Activated CD4-positive, alpha-beta T cell treated with anti-CD3 and anti-CD28 coated beads, Interleukin-2, amount 50 U/mL, for 24 hours (primary cell): ENCODE measurements at places on chromosomes 2 and 18.

- no peak for DNase-seq
These were observed 136.7 kb downstream of the SH3BP4 start for GRCh38 chr2:235088496-235088921.

GRCh38 chr2:159116922-159117321 is 148.5 kb downstream of the TANC1 start:
- DNase-seq, result no peak

- DNase-seq, result no peak
These were observed 139.1 kb downstream of the VWC2L start for GRCh38 chr2:214549946-214550345.

DNA sequence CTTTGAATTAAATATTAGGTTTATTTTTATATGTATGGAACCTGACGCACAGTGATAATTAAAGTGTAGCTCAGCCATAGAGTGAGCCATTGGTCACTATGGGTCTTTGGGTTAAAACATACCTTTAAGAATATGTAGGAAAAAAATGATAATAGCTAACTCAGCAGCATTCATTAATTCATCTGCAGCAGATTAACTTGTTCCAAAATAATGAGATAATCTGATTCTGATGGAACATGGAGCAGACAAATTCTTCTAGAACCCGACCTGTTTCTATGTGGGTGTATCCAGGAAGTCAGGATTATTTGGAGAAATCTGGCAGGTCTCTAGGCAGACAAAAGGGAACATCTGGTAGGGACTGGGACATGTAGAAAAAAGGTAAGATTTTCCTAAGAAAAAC is at the start of gene XIRP2:
Gene XIRP2 (plus strand): TSS at position 301 of the 400 bp plus-strand sequence. CDS start 15,003 bp downstream, outside the sequence.
- DNase-seq, result no peak

DNA sequence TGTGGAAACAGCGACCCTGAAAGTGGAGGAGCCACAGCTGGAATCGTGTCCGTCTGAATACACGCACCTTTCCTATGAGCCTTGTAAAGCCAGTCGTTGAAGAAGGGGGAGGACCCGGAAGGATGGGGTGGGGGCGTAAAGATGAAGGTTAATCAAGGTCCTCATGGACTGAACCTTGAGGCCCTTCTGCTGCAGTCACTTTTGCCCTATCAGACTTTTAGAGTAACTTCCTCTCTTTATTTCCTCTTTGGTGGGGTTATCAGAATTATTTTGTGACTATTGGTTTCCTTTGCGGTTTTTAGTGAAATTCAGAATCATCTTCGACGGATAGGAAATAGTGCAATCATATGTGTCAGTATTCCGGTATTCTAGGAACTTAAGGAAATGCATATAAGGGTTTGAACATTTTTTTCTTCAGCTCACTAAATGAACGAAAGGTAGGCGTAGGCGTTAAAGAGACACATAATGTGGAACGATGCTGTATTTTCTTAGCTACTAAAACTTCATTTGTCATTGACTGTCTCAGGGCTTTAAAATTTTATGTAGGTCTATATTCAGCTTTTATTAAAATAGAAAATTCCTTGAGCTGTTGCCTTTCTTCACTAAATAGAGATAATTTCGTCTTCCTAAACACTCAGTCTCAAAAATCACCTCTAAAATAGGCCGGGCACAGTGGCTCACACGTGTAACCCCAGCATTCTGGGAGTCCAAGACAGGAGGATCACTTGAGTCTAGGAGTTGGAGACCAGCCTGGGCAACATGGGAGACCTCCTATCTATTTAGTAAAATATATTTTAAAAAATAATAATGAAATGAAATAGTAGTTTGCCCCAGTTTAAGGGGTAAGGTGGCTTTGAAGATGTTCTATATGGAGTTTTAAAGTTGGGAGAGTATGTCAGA is 1.4 kb upstream of the YES1 start:
- no peak for DNase-seq

DNA sequence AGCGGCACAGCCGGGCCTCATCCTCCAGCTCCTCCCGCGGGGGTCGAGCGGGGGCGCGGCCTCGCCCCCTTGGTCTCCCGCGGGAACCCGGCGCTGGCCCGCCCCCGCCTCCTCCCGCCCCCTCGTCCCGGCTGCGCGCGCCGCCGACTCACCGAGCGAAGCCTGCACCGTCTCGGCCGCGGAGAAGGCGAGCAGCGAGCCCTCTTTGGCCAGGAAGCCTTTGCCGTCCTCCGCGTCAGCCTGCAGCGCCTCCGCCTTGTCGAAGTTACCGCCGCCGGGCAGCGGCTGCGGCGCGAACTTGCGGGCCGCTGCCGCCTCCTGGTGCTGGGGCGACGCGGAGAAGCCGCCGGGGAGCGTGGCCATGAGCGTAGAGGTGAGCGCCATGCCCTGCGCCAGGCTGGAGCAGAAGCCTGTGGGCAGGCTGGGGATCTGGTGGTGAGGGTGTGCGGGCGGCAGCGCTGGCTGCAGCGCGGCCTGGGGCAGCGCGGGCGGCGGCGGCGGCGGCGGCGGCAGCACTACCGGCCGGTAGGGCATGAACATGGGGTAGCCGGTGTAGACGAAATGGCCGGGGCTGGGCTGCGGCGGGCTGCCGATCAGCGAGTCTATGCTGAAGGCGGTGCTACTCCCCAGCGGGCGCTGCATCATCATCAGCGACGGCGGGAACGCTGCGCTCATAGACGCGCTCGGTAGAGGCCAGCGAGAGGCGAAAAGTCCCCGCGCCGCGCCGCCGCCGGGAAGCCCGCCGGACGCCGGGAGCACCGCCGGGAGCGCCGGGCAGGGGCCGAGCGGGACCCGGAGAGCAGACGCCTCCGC is 683 bp downstream of the GBX2 start:
- no peak for DNase-seq

DNA sequence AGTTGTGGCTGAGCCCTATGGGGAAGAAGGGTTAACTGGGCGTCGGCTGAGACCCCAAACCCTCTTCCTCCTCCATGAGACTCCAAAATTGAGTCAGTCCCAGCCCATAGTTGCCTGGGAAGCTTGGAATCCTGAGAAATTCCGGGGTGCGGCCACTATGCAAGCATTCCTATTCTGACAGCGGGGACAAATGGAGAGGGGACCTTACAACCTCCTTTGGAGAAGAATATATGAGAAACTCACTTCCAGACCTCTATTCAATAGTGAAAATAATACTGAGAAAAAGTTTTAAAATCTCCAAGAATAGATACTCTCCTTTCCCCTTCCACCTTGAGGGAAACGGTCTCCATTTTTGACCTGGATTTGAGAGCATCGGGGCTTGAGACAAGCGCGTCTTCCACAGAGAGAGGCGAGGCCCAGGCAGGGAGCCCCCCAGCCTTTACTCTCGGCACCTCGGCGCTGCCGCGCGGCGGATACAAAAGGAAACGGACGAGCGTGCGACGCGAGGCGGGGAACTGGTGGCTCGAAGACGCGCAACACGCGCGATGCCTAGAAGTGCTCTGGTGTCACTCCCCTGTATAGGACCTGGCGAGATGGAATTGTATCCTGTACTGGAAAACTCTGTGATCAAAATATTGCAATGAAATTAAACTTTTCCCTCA is 11.1 kb downstream of the NR4A2 start:
- no peak for DNase-seq

GRCh38 chr2:145789636-145790035 is 1269.7 kb upstream of the ZEB2 start:
- no peak for DNase-seq

- DNase-seq, result no peak
These were observed 24.2 kb upstream of the ZDBF2 start for GRCh38 chr2:206250041-206250897.

DNA sequence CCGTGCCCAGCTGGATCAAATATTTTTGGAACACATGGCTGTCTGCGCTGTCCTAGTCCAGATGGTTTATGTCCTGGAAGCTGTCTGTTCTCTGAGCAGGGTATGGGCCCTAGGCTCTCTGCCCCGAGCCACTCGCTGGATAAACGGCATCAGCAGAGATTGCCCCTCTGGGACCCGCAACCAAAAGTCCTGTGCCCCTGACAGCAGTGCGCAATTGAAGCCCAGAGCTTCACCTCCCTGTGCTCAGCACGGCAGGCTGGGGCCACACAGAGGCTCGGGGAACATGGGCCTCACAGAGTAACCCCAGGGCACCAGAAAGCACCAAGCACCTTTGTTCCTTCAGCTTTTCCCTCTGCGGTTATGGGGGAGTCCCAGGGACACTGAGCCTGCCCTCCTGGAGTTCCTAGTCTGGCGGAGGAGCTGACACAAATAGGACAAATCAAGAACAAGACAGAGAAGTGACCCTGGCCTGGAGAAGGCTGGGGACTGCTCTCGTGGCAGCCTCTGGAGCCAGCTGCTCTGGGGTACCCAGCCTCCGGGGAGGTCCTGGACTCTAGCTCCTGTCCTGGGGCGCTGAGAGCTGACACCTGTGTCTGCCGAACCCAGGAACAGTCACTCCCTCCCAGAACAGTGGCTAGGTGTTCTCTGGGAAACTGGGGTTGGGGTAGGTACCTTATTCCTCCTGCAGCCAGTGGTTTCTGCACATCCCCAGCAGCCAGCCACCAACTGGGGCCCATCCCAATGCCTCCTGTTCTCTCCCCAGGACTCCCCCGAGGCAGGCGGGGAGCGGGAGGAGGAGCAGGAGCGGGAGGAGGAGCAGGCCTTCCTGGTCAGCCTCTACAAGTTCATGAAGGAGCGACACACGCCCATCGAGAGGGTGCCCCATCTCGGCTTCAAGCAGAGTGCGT is 12.3 kb downstream of the ARID5A start:
- no peak for DNase-seq

DNA sequence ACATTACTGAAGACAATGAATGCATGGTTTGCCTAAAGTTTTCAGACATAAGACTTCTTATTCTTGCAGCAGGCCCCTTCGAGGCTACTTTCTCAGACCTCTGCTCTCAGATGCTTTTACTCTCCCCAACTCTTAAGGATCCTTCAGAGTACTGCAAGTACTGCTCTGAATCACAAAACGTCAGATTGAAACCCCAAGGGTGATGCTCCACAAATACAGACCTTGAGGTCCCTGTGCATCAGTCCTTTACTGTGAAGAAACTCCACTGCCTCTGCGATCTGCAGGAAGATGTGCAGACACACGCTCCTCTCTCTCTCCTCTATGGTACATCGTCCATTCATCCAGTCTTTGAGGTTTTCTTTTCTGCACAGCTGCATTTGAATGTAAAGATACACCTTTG is 52.8 kb downstream of the EIF2AK3 start:
- no peak for DNase-seq

DNA sequence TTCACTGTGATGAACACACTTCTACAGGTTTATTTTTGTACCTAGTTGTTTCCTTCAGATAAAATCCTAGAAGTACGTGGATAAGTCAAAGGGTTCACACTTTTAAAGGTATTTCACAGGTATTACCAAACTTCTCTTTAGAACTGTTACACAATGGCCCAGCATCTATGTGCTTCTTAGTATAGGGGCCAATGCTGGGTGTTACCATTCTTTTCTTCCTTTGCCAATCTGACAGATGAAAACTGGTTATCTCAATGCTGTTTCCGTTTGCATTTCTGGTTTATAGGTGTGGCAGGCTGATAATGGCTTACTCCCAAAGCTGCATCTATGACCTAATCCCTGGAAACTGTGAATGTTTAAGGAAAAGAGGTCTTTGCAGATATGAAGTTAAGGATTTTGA is 2.8 kb upstream of the TCF7L1 start:
- no peak for DNase-seq

GRCh38 chr2:98471402-98472131 is 26.9 kb downstream of the INPP4A start:
- no peak for DNase-seq

- DNase-seq, result no peak
These were observed 42.5 kb upstream of the GLI2 start for GRCh38 chr2:120693121-120693520.

DNA sequence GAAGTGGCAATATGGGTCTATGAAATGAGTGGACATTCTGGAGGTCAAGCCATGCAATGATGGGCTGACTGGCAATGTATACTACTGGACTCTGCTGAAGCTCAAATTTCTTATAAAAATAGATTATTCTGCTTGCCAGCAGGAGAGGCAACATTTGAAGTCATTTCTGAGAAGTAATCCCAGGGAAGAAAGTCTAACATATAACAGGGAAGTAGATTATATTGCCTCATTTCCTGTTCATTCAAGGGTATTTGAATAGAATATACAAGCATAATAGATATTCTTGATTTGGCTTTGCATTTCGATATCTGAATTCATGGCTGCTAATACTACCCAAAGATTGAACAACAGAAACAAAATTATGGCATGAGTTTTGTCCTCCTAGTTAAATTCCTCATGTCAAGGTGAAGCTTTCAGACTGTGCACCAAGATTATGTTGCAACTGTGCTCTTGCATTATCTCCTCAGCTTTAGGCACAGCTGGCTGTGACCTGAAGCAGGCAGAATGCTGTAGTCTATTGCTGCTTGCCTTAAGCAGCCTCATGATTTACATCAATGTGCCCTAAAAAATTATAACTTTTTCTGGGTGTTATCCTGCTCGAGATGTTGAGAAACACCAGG is 13.3 kb upstream of the TMX3 start:
- no peak for DNase-seq

DNA sequence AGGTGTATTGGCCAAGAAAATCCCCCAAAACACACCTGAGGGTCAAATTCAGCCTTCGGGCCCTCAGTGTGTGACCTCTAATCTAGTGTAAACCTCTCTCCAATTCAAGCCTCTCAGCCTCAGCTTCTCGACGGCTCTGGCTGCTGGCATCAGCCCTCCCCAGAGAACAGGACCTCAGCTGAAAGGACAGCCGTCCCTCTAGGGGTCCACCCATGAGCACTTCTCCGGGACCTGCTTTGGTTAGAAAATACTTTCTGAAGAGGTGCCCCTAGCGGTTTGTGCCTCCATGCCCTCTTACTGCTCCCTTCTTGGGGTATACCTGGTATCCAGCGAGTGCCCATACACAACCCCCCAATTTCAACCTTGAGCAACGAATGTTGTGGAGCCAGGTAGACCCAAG is 48.8 kb downstream of the INHBB start:
- no peak for DNase-seq

- no peak for DNase-seq
These were observed 362.8 kb downstream of the FBXO15 start for GRCh38 chr18:73784853-73785252.

GRCh38 chr2:133287709-133288108 is 280.6 kb downstream of the NCKAP5 start:
- DNase-seq, result no peak
